T-helper 2 cell (primary cell): ENCODE measurements at places on chromosomes 4 and X.

GRCh38 chr4:158991534-158992155, 111.2 kb upstream of the RAPGEF2 start:
- no peak for DNase-seq

GRCh38 chr4:3791910-3792542, 25.8 kb downstream of the ADRA2C start:
- DNase-seq = no peak

DNA sequence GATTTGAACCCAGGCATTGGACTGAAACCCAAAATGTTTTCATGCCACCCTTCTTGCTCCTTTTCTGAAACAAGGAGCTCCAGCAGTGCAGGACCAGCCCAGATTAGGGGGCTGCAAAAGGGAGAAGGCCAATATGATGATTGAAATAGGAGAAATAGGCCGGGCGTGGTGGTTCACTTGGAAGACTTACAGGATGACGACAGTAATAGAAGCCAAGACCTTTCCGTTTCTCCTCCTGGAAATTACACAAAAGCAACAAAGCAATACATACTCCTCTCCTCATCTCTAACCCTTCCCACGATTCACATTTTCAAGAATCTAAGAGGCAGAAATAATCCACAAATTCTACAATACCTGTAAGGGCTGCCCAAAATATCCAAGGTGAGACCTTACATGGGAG, 90.8 kb downstream of the ANAPC4 start:
- DNase-seq = no peak

- DNase-seq = no peak
Observed at GRCh38 chr4:141635736-141636081, 674 bp upstream of the IL15 start.

- DNase-seq = no peak
Observed at GRCh38 chr4:1235381-1236102, 13.4 kb downstream of the CTBP1 start.

GRCh38 chr4:171573181-171573580, 240.0 kb upstream of the GALNTL6 start:
- DNase-seq = no peak

GRCh38 chr4:89753601-89754066, 83.3 kb downstream of the SNCA start:
- no peak for DNase-seq

- DNase-seq = no peak
Observed at GRCh38 chr4:81786063-81786763, 314.5 kb upstream of the RASGEF1B start.

DNA sequence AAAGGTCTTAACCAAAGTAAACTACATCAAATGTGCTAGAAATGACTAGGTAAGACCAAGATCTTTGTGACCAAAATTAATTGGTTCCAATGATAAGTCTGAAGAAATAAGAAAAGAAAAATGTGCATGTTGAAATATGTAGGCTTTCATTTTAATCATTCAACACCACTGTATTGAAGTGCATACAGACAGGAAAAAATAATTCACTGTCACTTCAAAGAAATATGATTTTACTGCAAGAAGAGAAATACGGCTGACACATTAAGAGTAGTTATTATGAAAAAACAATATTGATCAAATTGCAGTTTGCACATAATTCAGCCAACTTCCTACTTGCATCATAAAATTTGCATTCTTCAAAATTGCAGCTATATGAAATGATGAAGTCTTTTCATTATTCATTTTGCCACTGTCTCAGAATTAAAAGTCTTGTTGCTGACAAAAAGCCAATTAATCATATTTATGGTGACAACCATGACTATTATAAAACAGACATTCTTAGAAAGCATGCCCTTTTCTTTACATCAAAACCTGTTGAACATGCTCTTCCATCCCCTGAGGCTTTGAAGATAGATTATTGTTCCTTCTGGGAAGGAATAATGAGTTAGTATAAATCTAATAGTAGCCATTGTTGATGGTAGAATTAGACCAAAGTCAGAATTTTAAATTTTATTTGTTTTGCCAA, 405.9 kb upstream of the MAD2L1 start:
- no peak for DNase-seq

- no peak for DNase-seq
Observed at GRCh38 chr4:110484029-110484428, 8.1 kb downstream of the ENPEP start.

DNA sequence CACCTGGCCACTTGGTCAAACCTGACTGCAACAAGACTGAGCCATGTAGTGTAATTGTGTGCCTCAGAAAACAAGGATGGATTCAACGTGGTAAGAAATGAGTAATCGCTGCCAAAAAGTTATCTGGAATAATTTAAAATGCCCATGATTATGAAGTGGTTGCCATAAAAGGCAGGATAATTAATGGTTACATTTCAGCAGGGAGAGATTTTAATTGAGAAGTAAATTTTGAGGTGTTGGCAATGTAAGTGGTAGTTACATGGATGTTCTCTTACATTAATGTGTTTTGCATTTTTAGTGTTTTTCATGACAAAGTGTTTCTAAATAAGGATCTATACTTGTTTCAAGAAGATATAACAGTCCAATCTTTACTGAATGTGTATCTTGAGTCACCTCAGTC, 15.7 kb downstream of the HAUS3 start:
- no peak for DNase-seq

DNA sequence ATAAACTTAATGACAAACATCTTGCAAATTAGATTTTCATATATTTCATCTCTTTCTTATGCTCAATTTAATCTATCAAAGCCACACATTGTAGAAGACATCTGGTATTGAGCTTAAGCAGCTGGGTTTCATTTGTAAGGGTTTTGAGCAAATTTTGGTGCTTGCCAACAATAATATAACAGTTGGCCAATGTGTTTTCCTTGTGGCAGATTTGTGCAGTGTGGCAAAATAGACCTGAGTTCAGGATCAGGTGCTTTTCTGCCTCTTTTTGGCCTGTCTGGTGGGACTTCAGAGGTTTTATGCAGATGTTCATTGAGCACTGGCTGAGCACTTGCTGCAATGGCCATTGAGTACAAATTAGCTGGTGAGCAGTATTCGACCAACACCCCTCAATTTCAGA, 301.9 kb downstream of the BMPR1B start:
- DNase-seq = no peak

GRCh38 chr4:101993842-101994775, 203.6 kb downstream of the BANK1 start:
- no peak for DNase-seq

- no peak for DNase-seq
Observed at GRCh38 chrX:68995780-68996551, 167.1 kb downstream of the EFNB1 start.

- DNase-seq = no peak
Observed at GRCh38 chr4:152109531-152110509, 349.0 kb upstream of the GATB start.

DNA sequence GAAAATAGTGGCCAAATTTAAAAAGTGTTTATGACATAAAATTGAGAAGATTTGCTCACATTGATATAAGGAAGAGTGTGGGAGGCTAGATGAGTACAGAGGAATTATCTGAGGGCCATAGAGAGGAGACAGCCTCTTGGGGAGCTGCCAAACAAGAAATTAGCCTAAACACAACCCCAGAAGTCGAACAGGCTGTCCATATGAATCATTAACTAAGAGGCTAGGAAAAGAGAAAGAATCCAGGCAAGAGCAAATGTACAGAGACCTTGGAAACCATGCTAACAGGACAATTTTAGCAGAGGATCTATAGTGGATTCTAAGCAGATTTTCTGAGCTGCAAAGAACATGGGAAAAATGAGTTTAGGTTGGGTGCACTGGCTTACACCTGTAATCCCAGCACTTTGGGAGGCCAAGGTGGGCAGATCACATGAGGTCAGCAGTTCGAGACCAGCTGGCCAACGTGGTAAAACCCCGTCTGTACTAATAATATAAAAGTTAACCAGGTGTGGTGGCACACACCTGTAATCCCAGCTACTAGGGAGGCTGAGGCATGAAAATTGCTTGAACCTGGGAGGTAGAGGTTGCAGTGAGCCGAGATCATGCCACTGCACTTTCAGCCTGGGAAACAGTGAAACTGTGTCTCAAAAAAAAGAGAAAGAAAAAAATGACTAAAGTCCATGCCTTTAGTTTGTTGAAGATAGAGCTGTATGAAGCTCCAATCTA, 76.1 kb downstream of the NWD2 start:
- DNase-seq = no peak

DNA sequence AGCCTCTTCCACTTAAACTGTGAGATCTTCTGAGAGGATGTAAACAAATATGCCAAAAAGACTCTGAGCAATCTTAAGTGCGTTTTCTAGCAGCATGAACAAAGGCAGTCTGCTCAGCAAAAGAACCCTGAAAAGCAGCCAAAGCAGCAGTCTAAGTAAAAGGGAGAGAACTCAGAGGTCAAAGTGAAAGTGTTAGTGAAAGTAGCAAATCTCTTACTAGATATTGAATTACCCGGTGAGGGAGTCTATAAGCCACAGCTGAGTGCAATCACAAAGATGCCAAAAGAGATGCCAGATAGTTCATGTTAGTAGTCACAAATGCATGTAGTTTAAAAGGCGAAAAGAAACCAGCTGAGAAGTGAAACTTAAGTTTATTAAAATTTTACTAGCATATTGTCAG, 7.9 kb upstream of the GNRHR start:
- no peak for DNase-seq
